Pulmonary artery endothelial cell (primary cell): ENCODE measurements at places on chromosomes 1 and 21. TPM values are rescaled to one million over a fixed set of nuclear protein-coding genes. Genes with fewer than 3 reads are reported as not detected.
A peak's percentile ranks its signal among the peaks of the same experiment; 100 is the strongest.

DNA sequence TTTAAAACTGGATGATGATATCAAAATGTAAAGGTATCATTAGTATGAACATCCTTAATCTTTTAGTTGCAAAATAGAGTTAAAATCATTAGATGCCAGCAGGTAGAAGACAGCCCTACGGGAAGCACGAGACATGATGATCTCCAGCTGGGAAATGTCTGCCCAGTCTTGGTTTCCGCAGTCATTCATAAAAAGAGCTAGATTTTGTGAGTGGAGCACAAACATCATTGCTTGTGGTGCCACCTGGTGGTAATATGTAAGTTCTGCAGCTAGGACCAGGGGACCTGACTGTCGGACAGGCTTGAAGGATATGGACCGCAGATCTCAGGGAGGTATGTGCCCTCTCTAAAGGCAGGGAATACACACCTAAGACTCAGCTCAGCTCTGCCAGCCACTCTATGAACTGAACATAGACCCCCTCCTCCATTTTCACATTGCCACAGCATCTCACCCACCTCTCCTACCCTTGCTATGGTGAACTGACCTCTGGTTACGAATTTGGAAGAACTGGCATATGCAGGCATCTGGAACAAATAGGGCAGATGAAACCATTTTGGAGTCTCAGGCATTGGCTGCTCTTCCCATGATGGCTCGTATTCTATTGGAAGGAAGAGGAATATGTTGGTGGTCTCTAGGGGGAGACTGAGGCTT lies 9.2 kb downstream of the FCMR start:
- DNase-seq, result peak; percentile 26

Gene LRRC71
- total RNA-seq, result 0.11 and 0.40 TPM in 2 replicates

Gene SERTAD4
- 1.5 and 3.2 TPM in 2 replicates for total RNA-seq

DNA sequence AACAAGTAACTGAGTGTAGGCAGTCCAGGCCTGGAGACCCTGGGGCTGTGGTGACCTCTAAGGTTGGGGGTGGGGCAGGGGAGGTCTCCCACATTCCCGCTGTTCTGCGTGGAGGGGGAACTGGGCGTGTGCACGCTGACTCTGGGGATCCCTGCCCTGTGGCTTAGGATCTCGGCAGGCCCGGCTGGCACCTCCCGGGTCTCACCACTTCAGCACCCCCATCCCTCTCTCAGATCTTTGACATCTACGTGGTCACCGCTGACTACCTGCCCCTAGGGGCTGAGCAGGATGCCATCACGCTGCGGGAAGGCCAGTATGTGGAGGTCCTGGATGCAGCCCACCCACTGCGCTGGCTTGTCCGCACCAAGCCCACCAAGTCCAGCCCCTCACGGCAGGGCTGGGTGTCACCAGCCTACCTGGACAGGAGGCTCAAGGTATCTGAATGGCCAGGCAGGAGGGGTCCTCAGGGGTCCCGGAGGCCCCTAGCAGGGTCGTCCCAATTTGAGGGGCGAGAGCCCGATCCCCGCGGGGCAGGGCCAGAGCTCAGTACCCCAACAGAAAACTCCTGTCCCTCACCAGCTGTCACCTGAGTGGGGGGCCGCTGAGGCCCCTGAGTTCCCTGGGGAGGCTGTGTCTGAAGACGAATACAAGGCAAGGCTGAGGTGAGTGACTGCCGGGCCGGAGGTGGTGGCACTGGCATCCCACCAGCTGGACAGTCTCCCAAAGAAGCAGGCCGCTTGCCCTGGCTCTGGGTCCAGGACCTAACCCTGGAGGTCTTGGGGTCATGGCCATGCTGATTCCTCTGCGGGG lies 68.7 kb downstream of the TRIM11 start:
- DNase-seq, result no peak

DNA sequence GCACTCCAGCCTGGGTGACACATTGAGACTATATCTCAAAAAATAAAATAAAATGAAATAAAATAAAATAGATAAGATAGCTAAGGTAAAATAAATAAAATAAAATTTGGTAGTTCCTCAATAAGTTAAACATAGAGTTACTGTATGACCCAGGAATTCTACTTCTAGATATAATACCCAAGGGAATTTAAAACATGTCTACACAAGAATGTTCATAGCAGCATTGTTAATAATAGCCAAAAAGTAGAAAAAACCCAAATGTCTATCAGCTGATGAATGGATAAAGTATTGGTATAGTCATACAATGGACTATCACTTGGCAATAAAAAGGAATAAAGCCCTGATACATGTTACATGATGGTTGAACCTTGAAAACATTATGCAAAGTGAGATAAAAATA lies 47.8 kb downstream of the CEP350 start:
- DNase-seq, result no peak

DNA sequence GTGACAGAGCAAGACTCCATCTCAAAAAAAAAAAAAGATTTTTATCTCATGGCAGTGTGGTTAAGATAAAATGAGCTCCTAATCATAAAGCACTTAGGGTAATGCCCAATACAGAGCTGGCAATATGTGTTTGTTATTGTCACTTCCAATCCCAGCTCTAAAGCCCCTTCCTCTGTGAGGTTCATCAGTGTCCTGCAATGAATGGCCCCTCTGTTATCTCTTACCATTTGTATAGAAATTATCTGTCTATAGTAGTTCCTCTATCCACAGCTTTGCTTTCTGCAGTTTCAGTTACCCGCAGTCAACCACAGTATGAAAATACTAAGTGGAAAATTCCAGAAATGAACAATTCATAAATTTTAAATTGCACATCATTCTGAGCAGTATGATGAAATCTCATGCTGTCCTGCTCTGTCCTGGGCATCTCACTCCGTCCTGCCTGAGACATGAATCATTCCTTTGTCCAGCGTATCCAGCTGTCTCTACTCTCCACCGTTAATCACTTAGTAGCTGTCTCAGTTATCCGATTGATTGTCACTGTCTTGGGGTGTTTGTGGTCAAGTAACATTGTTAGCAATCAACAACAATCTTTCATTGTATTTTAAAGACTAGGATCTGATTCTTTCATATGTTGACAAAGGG lies 50.2 kb upstream of the DNAH14 start:
- no peak for DNase-seq
